ENCODE measurements at places on chromosomes 7 and 10.

- DNase-seq, result no peak
Measured at GRCh38 chr7:33841705-33842129, 63.6 kb upstream of the BMPER start.

DNA sequence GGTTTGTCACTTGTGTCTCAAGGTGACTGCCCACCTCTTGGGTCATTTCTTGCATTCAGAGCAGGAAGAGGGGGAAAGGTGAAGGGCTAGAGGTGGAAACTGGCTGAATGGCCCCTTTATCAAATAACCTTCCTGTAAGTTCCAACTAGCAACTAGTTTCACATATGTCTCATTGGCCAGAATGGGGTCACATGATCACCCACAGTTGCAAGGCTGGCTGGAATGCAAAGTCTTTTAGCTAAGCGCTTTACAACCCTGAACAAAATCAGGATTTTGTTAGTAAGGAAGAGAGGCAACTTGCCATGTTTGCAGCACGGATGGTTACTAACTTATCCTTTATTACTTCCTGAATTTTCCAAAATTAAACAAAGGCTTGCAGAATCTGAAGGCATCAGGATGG is 156.3 kb downstream of the EMX2 start:
- DNase-seq, result no peak

- DNase-seq, result no peak
Measured at GRCh38 chr10:99881371-99881770, 98.9 kb downstream of the ABCC2 start.

DNA sequence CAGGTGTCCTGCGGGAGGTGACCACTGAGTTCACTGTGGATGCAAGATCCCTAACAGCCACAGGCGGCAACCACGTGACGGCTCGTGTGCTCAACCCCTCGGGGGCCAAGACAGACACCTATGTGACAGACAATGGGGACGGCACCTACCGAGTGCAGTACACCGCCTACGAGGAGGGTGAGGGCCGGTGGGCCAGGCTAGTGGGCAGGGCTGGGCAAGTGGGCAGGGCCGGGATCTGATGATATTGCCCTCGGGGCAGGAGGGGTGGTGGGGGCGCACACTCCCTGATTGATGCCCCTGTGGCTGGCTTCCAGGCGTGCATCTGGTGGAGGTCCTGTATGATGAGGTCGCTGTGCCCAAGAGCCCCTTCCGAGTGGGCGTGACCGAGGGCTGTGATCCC is 15.8 kb downstream of the FLNC start:
- DNase-seq, result no peak

DNA sequence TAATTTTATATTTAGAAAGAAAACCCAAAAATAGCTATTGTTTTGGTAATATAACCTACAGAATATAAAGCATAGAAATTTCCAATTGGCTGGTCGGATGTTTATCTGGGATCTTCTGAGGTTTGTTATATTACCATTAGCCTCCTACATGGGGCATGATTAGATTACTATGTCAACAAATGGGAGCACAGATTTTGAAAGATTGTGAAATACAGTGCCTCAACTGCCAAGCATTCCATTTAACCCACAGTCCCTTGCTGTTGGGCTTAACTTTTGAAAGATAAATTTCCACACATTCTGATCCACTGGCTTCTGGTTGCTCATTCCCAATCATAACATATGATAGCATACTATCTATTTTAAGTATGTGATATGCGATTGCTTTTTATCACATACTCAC is 455.4 kb upstream of the C7orf33 start:
- DNase-seq, result no peak

DNA sequence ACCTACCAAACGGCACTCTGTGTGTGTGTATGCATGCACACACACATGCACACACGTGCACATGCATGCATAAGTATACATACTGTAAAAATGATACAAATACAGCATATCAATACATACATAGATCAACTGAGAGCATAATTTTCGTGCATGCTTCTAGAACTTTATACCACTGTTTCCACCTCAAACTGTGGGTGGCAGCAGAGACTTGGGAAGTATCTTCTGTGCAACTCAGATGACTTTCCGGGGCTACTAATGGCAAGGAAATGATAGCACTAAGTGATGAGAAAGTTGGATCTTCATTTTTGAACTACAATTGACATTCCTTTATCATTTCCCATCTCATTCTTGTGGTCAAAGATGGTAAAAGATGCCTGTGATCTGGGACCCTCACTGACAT is 570.7 kb downstream of the REEP3 start:
- peak; percentile 13 for DNase-seq

DNA sequence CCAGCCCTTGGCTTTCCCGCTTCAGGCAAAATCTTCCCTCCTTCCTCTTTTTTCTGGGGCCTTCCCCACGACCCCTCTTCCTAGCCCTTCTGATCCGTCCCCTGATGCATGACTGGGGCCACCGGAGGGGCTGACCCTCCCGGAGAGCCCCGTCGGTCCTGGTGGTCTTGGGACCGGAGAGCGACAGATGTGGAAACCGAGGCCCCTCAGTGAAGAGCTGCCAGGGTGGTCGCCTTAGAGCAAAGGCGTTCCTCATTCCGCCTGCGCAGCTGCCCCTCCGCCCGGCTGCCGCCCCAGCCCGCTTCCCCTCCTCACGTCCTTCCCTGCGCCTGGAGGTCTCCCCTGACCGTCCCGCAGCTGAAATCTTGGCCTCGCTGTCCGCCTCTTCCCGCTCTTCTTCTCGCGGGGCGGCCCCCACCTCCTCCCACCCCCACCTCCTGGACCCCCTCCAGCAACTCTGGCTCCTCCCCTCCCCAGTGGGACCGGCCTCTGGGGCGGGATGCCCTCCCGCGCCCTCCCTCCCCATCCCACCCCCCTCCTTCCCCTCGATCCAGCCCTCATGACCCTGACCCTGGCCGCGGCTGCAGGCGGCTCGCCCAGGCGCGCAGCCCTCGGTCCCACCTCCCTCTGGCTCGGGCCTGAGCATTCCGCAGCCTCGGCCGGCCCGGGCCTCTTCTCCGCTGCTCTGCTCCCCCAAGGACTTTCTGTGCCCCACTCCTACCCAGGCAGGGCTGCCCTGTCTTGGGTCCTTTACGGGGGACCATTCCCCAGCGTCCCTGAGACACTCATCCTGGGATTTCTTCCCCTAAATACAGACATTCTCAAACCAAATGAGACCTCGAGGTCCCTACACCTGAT is at the start of gene RARRES2:
TSS of gene RARRES2 (minus strand) at position 367 of the 858 bp plus-strand sequence. CDS start 1,020 bp downstream, outside the sequence.
- no peak for DNase-seq

GRCh38 chr7:46363688-46364087 is 442.6 kb upstream of the IGFBP3 start:
- no peak for DNase-seq

All from activated naive CD4-positive, alpha-beta T cell treated with anti-CD3 and anti-CD28 coated beads for 36 hours (primary cell).